ENCODE measurements at places on chromosomes 3 and 15. TPM values are rescaled to one million over a fixed set of nuclear protein-coding genes. Genes with fewer than 3 reads are reported as not detected.

The CYP1A2 gene
- 0.32 TPM for total RNA-seq

The CMTM8 gene
- 24.9 TPM for total RNA-seq

The EHHADH gene
- total RNA-seq: 12.0 TPM

- DNase-seq: no peak
Measured at GRCh38 chr3:81545572-81545971, 215.9 kb downstream of the GBE1 start.

GRCh38 chr3:41602121-41602520 lies 359.8 kb downstream of the ULK4 start:
- DNase-seq: no peak

GRCh38 chr3:134300520-134300919 lies 49.9 kb upstream of the RYK start:
- no peak for DNase-seq

- DNase-seq: no peak
Measured at GRCh38 chr3:20250786-20251185, 64.8 kb upstream of the SGO1 start.

DNA sequence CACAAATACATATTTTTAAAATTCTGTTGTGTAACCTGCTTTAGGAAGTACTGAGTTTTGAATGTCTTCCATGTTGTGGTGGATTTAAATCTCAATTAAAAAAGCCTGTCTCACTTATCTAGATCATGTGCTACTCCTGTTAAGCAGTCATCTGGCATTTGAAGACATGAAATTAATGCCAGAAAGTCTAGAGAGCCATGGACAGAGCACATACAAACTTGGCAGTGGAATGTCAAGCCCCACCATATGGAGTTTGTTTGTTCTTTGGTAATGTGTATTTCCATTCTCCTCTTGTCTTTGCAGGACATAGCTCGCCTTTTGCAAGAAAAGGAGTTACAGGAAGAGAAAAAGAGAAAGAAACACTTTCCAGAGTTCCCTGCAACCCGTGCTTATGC lies 39.3 kb upstream of the UTS2B start:
- DNase-seq: no peak

- DNase-seq: no peak
Measured at GRCh38 chr3:128321418-128321817, 145.3 kb downstream of the DNAJB8 start.

GRCh38 chr3:81694662-81695061 lies 66.8 kb downstream of the GBE1 start:
- no peak for DNase-seq

GRCh38 chr3:140752499-140752898 lies 74.6 kb downstream of the TRIM42 start:
- no peak for DNase-seq

All from upper lobe of right lung (tissue), 1 donor.